Mesenchymal stem cell (in vitro differentiated cells and primary cell): ENCODE measurements at places on chromosomes 7 and 10.

GRCh38 chr7:128059143-128059988, 28.1 kb upstream of the LRRC4 start:
- no peak for DNase-seq

DNA sequence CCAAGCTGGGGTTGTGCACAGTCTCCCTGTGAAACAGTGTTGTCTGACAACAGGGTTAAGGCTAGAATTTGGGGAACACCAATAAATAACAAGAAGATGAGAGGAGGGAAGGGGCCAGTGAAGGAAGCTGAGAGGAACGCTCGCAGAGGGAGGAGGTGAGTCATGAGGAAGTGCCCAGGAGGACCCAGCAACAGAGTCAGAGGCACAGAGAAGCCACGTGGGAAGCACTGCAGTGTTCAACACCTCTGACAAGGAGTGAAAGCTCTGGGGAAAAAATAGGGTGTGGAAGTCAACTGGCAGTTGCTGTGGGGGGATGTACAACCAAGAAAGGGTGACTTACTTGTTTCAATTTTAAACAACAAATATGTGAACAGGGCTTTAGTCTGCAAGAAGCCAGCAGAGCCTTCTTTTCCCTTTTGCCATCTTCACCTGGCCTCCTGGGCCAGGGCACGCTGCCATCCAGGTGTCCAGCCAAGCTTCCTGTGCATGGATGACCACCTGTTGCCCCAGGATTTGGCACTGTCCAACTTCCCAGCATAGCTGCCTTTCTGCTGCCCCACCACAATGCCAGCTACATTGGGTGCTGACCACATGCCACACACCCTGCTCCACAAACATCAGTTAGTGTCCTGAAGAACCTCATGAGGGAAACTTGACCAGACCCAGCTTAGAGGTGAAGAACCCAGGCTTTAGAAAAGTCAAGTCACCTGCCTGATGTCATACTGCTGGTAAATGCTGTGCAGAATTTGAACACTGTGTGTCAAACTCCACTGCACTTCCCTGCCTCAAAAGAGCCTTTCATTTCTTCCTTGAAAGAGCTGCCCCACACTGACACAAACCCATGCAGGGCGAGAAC, 69.6 kb downstream of the ATXN7L1 start:
- DNase-seq, result peak; percentile 81

DNA sequence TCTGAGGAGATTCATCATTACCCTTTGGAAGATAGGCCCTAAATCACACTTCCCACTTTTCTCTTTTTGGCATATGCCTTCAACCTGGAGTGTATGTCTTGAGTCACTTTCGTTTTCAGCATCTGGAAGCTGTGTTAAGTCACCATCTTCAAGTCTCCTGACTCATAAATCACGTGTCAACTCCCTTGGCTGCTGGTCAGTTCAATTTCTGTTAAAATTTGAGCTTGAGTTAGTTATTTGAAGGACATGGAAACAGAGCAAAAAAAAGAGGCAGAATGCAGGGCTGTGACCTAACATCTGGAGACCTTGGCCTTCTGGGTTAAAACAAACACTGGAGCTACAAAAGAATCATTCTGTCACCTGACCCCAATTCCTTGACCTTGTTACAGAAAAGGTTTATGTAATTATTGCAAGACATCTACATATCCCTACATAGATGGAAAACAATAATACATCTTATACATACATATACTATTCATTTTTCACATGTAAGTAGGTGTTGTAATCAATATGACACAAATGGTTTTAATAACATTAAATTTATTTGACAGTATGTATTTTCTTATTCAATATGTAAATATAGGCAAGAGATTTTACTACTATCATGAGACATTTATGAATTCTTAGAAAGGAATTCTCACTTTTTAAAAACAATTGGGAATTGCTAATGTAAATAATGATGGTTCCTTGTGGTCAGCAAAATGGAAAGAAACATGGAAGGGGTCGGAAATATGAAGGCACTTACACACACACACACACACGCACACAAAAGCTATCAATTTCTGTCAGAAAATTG, 169.7 kb upstream of the PHYHIPL start:
- DNase-seq, result peak; percentile 32

DNA sequence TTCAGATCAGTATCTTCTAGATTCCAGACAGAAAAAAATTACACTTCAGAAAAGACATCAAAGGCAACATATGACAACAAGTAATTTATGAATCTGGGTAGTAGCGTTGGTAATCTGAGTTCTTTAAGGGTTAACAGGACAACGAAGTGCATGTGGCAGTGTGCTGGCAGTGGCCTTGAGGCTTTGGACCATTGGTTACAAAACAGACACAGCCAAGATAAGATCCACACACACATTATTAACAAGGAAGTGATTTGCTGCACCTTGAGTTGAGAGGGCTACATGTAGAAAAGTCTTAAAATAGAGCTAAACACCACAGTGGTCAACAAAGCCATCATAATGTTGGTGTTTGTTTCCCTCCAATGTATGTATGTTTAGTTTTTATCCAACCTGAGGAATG, 40.6 kb downstream of the AKR1D1 start:
- no peak for DNase-seq

- DNase-seq, result peak; percentile 62
Measured at GRCh38 chr10:86936661-86937501, 20.5 kb downstream of the MMRN2 start.

- peak; percentile 97 for DNase-seq
Measured at GRCh38 chr7:18866359-18867036, 250.9 kb downstream of the TWIST1 start.

DNA sequence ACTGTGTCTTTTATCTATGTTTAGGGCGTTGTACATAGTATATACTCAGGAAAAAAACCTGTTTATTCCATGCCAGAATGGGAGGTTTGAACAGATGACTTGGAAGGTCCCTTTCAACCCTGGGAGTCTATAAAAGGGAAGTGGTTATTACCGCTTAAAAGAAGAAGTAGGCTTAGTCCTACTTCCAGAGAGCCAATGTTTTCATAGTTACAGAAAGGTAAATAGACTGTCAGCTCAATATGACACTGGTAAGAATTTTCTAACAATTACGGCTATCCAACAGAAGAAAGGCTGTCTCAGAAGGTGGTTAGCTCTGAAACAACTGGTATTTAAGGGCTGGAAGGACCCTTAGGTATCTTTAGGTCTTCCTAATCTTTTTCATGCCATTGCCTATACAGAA, 1.1 kb upstream of the TFAM start:
- peak; percentile 2 for DNase-seq

DNA sequence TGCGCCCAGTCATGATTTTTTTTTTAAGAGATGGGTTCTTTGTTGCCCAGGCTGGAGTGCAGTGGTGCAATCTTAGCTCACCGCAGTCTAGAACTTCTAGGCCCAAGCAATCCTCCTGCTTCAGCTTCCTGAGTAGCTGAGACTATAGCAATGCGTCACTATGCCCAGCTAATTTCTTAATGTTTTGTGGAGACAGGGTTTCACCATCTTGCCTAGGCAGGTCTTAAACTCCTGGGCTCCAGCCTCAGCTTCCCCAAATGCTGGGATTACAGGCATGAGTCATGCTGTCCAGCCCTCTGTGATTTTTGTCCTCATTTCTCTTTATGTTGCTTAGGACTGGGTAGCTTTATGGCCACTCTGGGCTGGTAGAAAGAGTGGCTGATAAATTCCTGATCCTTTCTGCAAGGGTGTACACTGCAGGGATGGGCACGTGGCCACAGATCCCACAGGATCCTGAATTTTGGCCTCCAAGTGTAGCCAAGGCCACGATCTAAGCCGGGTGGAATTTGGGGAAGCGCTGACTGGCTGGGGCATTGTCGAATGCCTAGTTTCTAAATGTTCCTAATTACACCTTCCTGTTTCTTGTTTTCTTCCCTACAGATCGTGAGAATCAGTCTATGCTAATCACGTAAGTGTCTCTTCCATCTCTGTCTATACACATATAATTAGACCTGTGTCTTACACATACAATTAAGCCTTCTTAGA, 24.1 kb upstream of the MYH16 start:
- DNase-seq, result no peak

DNA sequence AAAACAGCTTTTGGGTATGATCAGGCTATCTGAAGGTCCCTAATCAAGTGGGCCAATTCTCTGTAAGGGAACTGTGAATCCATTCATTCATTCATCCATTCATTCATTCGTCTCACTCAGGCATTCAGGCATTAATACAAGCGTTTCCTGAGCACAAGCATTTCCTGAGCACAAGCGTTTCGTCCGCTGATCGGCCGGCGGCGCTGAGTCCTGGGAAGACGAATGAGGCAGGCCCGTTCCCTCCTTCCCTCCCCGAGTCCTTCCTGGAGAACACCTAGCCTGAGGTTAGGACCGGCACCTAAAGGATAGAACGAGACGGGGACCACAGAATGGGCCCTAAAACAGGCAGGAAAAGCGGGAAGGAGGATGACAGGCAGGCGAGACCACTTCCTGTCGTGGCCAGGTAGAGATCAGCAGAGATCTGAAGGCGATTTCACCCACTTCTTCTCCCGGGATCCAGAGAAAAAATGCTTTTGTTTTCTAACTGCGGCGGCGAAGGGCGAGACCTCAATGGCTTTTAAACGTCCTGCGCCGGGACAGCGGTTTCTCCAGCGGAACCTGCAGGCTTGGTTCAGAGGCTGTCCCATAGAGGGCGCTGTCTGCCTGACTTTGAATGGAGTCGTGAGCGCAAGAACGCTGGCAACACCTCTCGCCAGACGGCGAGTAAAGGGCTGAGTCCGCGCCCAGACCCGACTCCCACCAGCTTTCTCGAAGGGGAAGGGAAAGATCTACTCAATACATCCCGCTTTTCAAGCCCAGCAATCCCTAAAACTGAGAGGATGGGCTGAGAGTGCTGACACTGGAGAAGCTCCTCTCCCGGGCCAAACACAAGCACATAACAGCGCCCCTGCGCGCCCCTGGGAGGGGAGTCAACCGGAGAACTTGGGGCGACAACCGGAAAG, 2.9 kb upstream of the HMX3 start:
- DNase-seq, result peak; percentile 76

GRCh38 chr10:819326-819725, 112.2 kb downstream of the LARP4B start:
- peak; percentile 74 for DNase-seq

DNA sequence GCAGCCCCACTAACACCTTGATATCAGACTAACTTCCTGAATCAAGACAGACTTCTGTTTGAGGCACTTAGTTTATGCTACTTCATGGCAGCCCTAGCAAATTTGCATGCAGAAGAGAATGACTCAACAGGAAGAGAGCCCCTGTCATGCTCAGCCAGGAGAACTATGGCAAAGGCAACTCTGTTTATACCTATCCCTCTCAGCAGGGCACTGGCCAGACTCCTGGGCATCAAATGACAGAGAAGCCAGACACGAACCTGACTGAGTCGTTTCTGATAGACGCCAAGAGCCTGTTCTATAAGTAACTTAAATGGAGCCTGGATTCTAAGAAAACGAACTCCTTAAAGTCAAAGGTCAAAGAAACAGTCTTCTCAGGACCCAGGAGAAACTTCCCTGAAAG, 50.9 kb upstream of the UNC5B start:
- peak; percentile 13 for DNase-seq

- DNase-seq, result no peak
Measured at GRCh38 chr10:103490986-103491314, 2.6 kb upstream of the NEURL1 start.

- DNase-seq, result no peak
Measured at GRCh38 chr7:97130417-97131139, 13.1 kb downstream of the SDHAF3 start.

DNA sequence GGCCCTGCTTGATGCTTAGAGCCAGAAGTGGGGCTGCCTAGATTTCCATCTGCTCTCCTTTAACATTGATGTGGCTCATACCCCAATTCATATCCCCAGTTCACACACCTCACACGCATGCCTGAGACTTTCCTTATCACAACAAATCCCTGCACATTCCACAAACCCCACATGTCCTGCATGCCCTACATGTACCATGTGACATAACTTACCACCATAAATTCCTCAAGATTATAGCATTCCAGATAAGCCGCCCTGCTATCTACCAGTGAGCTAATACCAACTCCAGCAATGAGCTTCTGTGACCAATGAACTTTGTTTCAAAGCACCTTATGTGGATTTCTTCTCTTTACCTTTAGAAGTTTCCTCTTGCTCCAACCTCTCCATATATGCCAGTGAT, 104.7 kb upstream of the RAB11FIP2 start:
- DNase-seq, result no peak

- no peak for DNase-seq
Measured at GRCh38 chr7:156988343-156989185, 21.9 kb downstream of the MNX1 start.

DNA sequence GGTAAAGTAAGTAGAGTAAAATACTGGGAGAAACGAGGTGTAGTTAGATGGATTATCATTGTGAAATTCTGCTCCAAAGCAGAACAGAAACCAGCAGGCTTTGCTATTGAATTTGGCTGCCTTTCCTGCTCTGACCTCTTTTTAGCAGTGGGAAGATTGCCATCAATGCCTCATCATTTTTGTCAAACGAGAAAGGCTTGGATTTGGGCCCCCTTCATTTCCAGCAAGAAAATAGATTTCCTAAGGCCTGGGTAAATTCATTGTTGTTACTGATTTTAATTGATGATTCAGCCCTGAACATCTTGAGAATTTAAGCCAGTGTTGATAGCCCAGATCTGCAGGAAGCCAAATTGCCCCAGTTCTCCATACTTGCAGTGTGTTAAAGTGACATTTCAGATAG, 35.2 kb upstream of the ASAH2 start:
- DNase-seq, result no peak

GRCh38 chr7:133805426-133805825, 321.7 kb upstream of the LRGUK start:
- DNase-seq, result no peak

GRCh38 chr10:43407148-43407575, 1.8 kb downstream of the HNRNPF start:
- peak; percentile 66 for DNase-seq

DNA sequence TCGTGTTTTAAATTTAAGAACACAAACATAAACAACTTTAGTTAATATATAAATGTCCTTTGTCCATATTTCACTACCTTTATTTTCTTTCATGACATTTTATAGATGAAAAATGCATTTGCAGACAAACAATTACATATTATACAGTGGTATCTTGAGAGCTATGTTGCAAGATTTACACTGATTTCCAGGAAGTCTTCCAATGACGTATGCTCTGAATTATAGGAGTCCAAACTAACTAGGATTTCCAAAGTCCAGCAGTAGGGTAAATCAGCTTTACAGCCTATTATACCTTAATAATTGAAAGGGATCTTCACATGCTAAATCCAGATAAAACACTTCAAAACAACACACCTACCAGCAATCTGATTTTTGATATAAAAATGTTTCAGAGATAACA, 69.4 kb downstream of the HYCC1 start:
- no peak for DNase-seq

GRCh38 chr7:19210893-19211413, 65.7 kb upstream of the FERD3L start:
- DNase-seq, result no peak

DNA sequence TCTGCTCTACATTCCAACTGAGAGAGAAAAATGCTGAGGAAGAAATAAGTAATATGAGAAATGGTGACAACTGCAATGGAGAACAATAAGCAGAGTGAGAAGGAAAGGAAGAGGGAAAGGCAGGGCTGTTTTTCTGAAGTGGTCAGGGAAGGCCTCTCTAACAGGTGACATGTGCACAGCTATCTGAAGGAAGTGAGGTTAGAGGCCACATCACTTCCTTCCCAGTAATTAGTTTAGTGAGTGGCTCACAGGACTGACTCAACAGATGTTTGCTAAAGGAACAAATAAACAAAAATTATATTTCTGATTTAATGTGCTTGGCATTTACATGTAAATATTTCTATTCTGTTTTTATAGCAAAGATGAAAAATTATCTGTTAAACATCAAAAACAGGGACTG, 77.9 kb downstream of the ARHGAP21 start:
- peak; percentile 23 for DNase-seq

- DNase-seq, result no peak
Measured at GRCh38 chr7:67866812-67867211, 870.2 kb downstream of the TYW1 start.
